ENCODE measurements at places on chromosomes 7 and 10. TPM values are rescaled to one million over a fixed set of nuclear protein-coding genes. Genes with fewer than 3 reads are reported as not detected.

DNA sequence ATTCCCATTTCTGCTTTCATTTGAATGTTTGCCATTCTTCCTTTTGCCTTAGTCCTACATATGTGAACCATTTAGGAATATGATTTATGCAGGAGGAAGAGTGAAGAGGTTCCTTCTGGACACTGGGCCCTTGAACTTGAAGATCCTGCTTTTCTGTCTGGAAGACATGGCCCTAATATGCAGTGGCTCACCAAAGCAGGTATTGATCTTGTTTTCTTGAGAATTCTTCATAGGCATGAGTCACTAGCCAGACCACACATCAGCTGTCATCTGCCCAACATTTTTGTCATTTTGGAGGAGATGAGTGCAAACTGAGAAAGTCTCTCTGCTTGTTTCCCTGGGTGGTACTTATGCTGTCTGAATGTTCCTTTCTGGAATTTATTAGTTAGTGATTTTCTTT, 382.6 kb downstream of the LRMDA start:
- no peaks in the 10 kb centered on the region for H3K4me1 ChIP-seq
- H3K27me3 ChIP-seq = no peaks in the 10 kb centered on the region
- no peak overlapping the region for H3K4me3 ChIP-seq
- peak; percentile 92 for DNase-seq
- no peaks in the 10 kb centered on the region for H3K36me3 ChIP-seq
- H3K27ac ChIP-seq = no peak overlapping the region

- H3K4me3 ChIP-seq = no peak overlapping the region
- no peak for DNase-seq
- H3K36me3 ChIP-seq = no peaks in the 10 kb centered on the region
- no peaks in the 10 kb centered on the region for H3K27me3 ChIP-seq
- no peak overlapping the region for H3K27ac ChIP-seq
Observed at GRCh38 chr7:129073738-129074137, 18.8 kb upstream of the TNPO3 start.

GRCh38 chr7:67466109-67466508, 469.5 kb downstream of the TYW1 start:
- H3K27me3 ChIP-seq = peaks cover 6% of the 10 kb centered on the region
- H3K36me3 ChIP-seq = no peaks in the 10 kb centered on the region
- H3K4me3 ChIP-seq = no peak overlapping the region
- no peak for DNase-seq

DNA sequence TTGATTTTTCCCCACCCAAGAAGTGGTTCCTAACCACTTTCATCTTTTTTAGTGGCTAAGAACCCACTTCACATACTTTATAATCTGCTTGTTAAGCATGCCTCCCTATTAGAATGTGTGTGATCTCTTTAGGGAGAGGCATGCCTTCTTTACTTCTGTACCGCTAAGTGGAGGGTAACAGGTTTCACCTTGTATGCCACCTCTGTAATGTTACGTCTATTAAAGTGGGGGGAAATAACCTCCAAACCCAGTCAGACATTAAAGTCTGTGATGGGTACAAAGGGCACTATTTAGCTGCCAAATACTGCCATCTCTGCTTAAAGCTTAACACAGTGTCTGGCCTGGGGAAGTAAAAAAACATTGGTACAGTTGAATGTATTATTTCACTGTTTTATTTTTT, 51.9 kb downstream of the EPC1 start:
- H3K27me3 ChIP-seq = no peaks in the 10 kb centered on the region
- peaks cover 9% of the 10 kb centered on the region for H3K36me3 ChIP-seq
- no peaks in the 10 kb centered on the region for H3K4me1 ChIP-seq
- H3K27ac ChIP-seq = no peak overlapping the region
- no peak overlapping the region for H3K4me3 ChIP-seq

DNA sequence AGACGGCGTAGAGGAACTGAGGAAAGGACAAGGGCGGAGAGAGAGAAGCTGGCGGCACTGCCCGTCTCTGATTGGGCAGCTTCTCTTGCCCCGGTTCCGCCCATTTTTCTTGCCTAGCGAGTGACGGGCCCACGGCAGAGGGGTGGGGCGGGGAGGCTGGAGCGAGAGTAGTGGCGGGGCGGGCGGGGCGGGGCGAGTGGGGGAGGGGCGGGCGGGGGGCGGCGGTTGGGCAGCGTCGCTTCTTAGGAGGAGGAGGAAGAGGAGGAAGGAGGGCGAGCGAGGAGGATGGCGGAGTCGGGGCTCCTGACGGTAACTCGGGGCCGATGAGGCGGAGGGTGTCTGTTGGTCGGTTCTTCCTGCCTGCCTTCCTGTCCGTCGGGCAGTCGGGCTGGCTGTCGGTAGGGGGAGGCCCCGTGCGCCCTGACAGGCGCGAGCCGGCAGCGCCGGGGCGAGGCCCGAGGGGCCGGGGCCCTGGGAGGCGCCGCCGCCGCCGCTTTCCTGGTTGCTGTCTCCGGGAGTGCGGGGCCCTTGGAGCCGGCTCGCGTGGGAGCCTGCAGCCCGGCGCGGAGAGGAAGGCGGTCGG, at the start of gene SHOC2:
Gene SHOC2 (plus strand): TSS at position 256 of the 583 bp plus-strand sequence. CDS start 44,755 bp downstream, outside the sequence.
- DNase-seq = no peak
- H3K27ac ChIP-seq = peak within 1 kb of the TSS; percentile 100
- H3K4me3 ChIP-seq = peak within 1 kb of the TSS; percentile 80
- H3K27me3 ChIP-seq = no peaks in the 10 kb centered on the region

Gene TAC1
- 2.0 TPM for total RNA-seq

Gene CCL24
- 0.13 TPM for total RNA-seq

Gene TCAF2
- total RNA-seq = 9.4 TPM

Gene PVRIG
- total RNA-seq = 0.13 TPM
